ENCODE measurements at places on chromosomes 2 and 18.

- DNase-seq: no peak
Measured at GRCh38 chr2:204881655-204882054, 336.4 kb downstream of the PARD3B start.

DNA sequence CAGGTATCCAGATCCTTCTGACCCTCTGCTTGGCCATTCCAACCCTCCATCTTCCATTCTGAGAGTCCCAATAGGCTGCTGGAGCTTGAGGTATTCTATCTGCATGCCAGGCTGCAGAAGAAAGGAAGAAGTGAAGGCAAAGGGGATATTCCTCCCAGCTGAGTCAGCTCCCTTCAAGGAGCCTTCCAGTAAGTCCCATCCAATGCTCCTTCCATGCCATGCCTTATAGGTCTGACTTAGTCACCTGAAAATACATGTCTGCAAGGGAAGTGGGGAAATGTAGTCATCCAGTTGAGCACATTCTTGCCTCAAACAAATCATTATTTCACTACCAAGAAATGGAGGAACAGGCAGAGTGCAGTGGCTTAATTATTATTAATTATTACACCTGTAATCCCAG, 464.6 kb downstream of the CNTNAP5 start:
- no peak for DNase-seq

DNA sequence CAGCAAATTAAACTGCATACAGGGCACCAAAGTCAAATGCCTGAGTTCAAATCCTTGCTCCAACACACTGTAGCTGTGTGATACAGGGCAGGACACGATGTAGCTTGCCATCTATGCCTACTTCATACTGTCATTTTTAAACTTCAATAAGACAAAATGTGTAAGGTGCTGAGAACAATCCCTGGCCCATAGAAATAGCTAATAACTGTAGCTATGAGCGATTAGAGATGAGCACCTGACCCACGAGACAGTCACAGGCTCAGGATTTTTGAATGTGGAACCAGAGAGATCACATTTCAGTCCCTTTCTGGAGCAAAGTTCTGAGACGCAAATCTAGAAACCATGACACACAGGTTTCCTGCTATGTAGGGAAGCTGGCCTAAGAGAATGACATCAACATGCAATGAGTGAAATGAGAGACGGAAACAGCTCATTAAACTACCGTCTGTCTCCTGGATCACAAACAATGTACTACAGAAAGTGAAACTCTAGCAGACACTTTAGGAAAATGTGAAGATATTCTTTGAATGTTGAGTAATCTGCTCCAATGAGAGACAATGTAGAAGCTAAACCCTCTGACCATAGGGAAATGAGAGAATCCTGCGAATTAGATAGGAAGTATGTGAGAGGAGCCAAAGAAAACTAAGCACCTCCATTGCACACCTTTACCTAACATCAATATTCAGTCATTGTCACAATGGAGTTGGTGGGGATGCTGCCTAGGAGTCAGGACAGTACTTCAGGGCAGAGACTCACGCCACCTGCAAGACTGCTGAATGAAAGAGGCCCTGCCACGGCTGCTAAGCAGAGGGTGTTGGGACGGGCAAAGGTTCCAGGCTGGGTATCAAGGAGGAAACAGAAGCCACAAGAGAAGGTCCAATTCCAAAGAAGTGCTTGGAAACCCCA, 25.5 kb downstream of the B4GALT6 start:
- no peak for DNase-seq

- DNase-seq: peak; percentile 46
Measured at GRCh38 chr18:35939138-35939537, 33.3 kb upstream of the RMP24 start.

- peak; percentile 25 for DNase-seq
Measured at GRCh38 chr2:227817850-227818674, 4.4 kb downstream of the CCL20 start.

DNA sequence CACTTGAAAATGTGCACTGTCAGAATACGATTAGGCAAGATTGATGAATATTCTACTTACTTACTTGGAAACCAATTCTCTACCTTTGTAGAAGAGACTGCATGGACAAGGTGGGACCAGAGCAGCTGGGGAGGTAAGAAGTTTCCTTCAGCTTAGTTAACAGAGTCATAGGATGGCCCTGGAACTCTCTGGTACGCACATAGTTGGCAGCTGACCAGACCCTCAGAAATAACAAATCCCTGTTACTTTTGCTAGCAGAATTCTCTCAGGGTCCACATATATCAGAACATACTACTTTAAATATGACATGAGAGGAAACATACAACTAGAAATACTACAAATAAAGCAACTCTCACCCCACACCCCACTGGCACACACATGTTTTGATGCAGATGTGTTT, 24.8 kb upstream of the STAT1 start:
- DNase-seq: no peak

- no peak for DNase-seq
Measured at GRCh38 chr2:182496596-182496995, 69.8 kb upstream of the PDE1A start.

DNA sequence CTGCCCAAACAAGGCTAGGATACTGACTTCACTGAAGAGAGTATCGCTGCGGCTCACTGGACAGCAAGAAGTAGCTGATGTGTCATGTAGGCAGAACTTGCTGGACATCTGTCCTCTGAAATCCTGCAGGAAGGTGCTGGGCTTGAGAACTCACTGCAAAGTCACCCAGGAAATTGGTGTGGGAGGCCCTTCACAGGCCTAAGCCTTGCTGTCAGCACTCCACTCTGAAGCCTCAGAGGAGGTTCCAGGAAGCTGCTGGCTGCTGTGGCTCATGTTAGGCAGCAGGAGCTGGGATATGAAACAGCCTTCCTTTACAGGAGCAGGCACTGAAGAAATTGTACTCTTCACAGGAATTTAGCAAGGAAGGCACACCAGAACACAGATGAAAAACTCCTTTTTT, 88.3 kb upstream of the CCDC68 start:
- peak; percentile 66 for DNase-seq

- DNase-seq: no peak
Measured at GRCh38 chr18:49344096-49344495, 116.3 kb downstream of the DYM start.

DNA sequence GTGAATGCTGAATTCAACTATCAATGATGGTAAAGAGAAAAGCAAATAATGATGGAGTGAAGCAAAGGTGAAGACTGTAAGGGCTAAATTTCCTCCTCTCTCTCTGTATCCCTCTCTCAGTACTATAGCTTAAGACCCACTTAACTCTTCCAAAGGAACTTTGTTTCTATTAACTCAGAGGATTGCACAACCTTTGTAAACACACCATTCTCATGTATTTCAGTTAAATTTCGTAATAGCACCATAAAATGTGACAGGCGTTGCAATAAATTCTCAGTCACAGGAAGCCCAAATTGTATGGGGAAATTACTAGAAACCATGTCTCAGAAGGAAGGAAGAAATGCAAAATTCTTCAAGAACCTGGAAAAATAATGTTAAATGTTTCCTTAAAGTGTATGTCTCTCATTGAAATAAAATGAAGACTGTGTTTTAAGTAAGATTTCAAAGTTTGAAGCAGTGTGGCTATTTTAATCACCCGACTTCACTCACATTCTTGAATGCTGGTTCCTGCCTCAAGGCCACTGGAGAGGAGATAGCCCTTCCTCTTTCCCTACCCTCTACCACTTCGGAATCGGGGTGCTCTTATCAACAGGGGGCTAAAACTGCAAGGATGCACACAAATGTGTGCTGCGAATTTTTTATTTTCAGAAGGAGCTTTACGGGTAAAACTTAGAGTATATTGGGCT, 112.1 kb downstream of the FTCDNL1 start:
- no peak for DNase-seq

DNA sequence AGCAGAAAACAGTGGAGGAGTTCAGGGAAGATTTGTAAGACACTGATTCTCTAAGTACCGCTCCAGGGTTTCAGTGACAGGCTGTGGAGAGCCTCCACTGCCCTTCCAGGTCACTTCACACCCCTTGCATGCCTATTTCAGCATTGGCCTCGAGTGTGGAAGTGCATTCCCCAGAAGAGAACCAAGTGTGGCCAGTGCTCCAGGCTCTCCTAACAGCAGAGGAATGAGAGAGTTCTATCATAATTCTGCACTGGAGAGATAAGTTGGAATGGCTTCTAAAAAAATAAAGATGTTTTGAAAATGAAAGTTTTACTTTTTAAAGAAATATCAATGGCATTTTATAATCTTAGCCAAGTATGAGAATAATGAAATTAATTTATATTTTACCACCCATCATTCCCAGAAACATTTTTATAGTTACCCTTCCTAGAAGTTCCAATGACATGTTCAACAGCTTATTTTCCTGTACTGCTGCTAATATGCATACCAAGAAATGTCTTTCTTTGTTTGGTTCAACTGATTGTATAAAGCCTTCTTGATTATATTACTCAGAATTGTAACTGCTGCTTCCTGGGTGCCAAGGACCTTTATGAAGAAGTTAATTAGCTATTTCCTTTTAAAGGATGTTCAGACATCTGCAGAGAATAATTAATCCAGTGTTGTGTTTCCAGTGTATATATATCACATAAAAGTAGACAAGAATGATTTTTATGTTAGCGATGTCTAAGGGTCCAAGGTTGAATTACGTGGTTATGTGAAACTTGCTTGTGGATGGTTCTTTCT, 61.0 kb upstream of the SERPINE2 start:
- no peak for DNase-seq

DNA sequence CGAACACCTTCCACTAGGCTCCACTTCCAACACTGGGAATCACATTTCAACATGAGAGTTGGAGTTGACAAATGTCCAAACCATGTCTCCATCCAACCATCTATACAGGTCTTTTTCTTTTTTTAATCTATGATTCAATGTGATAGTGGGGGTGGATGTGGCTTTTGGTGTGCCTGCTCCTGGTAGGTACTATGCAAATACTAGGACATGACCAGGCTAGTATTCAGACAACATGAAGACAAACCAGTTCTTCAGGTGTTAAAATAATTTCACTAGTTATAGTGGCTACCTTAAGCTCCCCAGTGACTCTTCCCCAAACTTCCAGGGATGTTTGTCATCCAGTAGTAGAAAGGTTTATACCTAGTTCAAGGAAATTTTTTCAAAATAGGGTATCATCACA, 387.5 kb downstream of the CDH2 start:
- no peak for DNase-seq

DNA sequence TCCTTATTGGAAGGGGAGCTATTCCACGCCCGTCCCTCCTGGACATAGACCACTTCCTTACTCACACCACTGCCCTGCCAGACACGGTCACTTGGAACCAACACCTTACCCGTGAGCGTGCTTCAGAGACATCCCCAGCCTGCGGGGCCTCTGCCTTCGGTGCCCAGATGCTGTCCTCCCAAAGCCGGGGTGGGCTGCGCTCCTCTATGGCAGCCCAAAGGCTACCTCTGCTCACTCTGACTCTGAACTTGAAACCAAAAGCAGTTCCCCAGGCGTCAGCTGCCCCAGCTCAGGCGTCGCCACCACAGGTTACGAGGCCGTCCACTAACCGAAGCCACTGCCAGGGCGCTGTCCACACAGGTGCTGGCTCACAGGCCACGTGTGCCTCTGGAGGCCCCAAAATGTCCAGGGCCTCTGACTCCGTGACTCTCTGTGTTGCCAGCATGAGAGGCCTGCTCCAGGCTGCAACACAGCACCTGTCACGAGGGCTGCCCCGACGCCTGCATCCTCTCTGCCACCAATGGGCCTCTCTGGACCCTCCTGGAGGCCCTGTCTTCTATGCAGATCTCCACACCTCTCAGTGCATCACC, 23.8 kb downstream of the HDAC4 start:
- no peak for DNase-seq

- peak; percentile 10 for DNase-seq
Measured at GRCh38 chr2:232698556-232699091, 1.5 kb downstream of the GIGYF2 start.

DNA sequence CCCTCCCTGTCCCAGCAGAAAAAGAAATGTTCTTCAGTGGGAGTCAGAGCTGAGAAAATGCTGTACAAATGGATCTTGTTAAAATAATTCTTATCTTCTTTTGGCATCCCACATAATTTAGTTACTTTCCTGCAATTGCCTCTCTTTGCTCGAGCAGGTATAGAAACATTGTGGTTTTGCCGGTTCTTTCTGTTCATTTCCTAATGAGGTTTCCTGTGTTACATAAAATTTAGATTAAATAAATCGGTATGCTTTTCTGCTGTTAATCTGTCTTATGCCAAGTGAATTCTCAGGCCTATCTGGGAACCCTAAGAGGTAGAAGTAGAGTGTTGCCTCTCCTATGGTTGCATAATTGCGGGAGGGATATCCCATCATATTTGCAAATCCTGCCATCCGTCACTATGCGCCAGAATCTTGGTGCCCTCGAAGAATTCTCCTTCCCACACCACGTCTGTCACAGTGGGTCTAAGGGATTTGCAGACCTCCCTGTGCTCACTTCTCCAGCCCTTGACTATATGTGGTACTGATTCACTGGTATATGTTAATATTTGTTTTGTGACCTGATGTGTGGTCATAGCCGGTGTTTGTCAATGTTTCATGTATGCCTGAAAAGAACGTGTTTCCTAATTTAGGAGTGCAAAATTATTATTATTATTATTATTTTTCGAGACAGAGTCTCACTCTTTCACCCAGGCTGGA, 12.2 kb upstream of the HDAC4 start:
- no peak for DNase-seq

DNA sequence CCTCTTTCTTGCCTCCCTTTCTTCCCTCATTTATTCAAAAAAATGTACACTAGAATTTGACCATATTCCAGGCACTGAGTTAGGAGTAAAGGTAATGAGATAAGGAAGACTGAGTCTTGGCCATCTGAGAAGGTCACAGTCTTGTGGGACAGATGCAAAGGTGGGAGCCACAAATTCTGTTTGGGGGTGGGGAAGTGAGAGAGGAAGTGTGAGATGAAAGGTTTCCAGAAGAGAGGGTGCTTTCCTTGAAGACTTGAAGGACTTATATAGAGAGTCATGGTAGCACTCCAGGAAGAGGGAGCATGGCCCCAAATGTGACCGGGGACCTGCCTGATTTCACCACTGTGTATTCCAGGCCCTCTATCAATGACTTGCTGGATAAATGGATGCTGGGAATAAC, 320.6 kb downstream of the LPIN1 start:
- no peak for DNase-seq

- no peak for DNase-seq
Measured at GRCh38 chr2:240646900-240647502, 21.7 kb downstream of the GPR35 start.

Measured in cardiac muscle cell (in vitro differentiated cells and primary cell).